Breast epithelium (tissue), 4 donors: ENCODE measurements at places on chromosomes 4 and X. TPM values are rescaled to one million over a fixed set of nuclear protein-coding genes. Genes with fewer than 3 reads are reported as not detected.

DNA sequence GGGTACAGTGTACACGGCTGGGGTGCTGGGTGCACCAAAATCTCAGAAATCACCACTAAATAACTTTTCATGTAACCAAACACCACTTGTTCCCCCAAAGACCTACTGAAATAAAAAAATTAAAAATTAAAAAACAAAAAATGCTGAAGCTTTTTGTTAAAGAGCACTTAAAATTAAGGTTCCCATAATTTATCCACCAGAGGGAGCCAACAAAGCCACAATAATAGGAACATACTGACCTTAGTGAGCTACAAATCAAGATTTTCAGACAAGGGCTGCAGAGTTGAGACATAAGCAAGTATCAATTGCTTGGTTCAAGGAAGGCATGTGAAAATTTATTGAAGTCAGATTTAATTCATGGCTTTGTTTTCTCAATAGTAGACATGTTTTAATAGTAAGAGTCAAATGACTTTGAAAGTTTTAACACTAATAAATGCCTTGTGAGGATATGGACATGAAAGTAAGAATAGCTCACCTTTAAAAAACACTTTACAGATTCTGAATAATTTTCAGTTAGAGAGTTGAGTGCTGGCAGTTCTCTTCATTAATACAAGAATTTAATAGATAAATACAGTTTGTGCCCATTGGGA is 43.0 kb upstream of the SCOC start:
- DNase-seq = no peak

- DNase-seq = no peak
These were observed 41.1 kb downstream of the LUZP4 start for GRCh38 chrX:115330498-115331168.

Gene DMD
- total RNA-seq = 135 TPM

Gene MSX1
- total RNA-seq = 17.9 TPM

Gene UGT2B7
- 2.5 TPM for total RNA-seq

- no peak for DNase-seq
These were observed 64.6 kb downstream of the KDM6A start for GRCh38 chrX:44937606-44938005.

GRCh38 chr4:31474221-31474620 is 754.1 kb downstream of the PCDH7 start:
- no peak for DNase-seq

Gene RHOXF2B
- not detected for total RNA-seq

Gene HTN1
- not detected for total RNA-seq
